ENCODE measurements at places on chromosomes 6 and 20. TPM values are rescaled to one million over a fixed set of nuclear protein-coding genes. Genes with fewer than 3 reads are reported as not detected.

DNA sequence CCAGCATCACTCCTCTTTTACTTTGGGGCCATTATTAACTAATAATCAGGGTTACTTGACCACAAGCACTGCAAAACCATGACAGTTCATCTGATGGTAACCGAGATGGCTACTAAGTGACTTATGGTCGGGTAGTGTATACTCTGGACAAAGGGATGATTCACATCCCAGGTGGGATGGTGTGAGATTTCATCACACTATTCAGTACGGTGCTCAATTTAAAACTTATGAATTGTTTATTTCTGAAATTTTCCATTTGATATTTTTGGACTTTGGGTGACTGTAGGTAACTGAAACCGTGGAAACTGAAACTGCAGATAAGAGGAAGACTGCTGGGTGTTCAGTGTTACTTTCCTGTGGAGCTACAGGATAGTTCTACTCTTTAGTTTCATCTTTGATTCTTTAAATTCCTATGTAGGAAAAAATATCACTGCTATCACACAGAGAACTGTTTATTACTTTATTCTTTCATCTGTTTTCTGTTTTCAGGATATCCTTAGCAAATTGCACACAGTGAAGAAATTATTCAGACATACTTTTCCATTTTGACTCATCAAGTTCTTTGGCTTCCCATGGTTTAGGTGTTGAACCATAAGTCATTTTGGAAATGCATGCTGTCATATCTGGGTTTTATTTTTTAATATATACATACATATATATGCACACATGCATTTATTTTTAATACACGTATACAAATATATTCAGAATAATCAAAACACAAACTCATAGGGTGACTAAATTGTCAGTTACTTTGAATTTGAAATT is 59.1 kb upstream of the C20orf144 start:
- peaks cover 2% of the 10 kb centered on the region for H3K4me1 ChIP-seq
- H3K4me3 ChIP-seq: no peak overlapping the region
- DNase-seq: no peak
- H3K27ac ChIP-seq: no peak overlapping the region
- no peaks in the 10 kb centered on the region for H3K27me3 ChIP-seq
- H3K36me3 ChIP-seq: no peaks in the 10 kb centered on the region

DNA sequence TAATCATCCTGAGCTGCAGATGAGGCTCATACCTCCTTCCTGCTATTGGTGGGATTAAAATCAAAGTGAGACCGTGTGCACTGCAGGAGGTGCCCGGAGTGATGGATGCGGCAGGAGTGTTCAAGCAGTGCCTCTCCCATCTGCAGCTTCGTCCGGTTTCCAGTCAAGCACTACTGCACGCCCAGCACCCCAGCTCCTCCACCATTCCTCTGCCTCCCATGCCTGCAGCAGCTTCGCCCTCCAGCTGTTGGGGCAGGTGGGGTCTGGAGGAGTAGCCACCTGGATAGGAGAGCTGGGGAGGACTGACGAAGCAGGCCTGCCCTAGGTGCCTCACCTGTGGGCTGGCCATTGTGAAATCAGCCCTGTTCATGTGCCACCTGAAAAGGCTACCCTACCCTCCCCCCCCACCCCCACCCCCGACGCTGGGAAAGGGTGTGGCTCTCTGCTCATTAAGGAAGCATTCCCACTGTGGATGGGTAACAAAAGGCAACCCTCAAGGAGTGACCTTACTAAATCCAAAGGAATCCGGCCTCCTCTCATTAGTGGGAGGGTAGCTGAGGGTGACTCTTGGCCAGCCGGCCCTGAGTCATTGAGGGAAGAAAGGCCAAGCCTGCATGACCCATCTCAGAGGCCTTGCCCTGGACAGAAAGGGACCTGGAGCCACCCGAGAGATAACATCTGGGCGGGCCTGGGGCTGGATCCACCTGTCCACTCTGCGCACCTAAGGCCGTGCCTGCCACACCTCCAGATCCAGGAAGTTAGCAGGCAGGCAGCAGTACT is 115.9 kb upstream of the ARMC2 start:
- no peak overlapping the region for H3K4me3 ChIP-seq
- peaks cover 73% of the 10 kb centered on the region for H3K4me1 ChIP-seq
- no peak overlapping the region for H3K27ac ChIP-seq
- H3K27me3 ChIP-seq: peaks cover 75% of the 10 kb centered on the region
- no peak for DNase-seq

DNA sequence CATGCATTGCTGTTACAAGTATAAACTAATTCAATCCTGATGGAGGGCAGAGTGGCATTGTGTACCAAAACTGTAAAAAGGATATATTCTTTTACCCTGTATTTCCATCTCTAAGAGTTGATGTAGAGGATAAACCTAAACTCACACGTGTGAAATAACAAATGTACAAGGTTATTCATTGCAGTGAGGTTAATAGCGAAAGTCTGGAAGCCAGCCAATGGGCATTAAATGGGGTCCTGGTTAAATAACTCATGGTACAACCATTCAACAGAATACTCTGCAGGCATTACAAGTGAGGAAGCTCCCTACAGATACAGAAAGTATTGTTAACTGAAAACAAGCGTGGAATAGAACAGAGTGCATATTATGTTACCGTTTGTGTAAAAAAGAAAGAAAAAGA is 56.9 kb downstream of the BCAS1 start:
- H3K4me1 ChIP-seq: peaks cover 4% of the 10 kb centered on the region
- no peaks in the 10 kb centered on the region for H3K36me3 ChIP-seq
- H3K27ac ChIP-seq: no peak overlapping the region
- H3K27me3 ChIP-seq: no peaks in the 10 kb centered on the region
- no peak for DNase-seq
- no peak overlapping the region for H3K4me3 ChIP-seq

DNA sequence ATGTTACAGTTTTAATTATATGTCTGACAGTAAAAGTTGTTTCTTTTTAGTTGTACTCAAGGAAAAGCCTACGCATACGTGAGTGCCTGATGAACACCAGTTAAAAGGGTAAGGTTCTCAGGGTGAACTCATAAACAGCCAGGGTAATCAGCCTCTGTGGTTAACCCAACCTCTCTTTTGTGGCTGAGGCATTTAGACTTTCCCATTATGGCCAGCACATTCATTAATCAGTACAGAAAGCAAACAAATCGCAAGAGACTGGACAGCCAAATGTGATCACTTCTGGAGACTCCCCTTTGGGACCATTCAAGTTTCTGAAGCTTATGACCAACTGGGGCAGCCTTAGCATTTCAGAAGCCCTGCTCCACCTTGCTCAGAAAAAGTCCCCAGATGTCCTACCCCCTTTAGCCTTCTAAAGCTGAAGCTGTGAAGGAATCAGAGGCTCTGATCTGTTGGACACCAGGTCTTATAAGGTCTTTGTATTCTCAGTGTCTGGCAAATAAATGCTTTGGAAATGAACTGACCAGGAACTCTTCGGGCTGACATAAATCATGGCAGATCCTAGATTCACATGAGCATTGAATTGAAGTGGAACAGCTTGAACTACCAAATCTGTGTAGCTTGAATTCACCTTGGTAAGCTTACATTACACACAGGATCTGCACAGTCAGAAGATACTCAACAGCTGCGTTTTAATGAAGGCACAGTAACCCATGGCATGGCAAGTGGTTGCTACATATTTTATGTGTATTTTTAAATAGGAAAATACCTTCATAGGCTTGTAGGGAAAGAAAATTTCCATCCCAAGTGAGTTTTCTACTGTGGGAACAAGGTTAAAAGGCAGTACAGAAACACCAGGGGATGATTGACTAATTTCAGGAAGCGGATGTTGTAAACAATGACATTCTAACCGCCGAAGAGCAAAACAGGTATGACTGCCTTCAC is 18.7 kb downstream of the IL20RA start:
- no peak overlapping the region for H3K4me3 ChIP-seq
- no peak overlapping the region for H3K27ac ChIP-seq
- DNase-seq: no peak
- H3K4me1 ChIP-seq: no peaks in the 10 kb centered on the region
- no peaks in the 10 kb centered on the region for H3K27me3 ChIP-seq
- no peaks in the 10 kb centered on the region for H3K36me3 ChIP-seq

DNA sequence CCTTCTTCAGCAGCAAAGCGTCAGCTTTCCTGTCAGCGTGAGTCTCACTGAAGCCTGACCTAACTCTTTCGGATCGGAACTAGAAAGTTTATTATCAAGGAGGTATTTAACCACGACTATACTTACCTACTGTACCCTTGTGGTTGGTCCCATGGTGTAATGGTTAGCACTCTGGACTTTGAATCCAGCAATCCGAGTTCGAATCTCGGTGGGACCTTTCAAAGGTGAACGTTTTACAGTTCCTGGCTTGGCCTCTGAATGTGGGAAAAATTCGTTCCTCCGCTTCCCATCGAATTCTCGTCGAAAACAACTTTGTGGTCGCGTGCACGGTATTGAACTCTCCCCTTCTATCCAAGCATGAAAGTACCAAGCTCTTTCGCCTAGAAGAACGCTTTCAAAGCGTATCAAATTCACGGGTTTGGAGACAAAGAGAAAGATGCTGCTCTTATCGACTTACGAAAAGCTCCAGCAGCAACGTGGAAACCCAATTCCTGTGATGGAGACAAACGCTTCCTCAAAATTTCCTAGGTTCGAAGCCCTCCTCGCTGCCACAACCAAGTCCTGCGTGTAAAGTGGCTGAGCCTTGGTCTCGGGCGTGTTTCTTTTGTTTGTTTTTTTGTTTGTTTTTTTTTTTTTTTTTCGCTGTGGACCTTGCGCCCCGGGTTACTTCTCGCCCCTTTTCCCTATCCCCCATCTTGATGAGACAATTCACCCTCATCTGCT is 63.7 kb downstream of the GPX5 start:
- no peaks in the 10 kb centered on the region for H3K36me3 ChIP-seq
- peaks cover 29% of the 10 kb centered on the region for H3K27me3 ChIP-seq
- peaks cover 41% of the 10 kb centered on the region for H3K4me1 ChIP-seq
- peak; percentile 81 for DNase-seq
- peak overlapping the region; percentile 91 for H3K4me3 ChIP-seq
- H3K27ac ChIP-seq: peak overlapping the region; percentile 94

GRCh38 chr6:135181333-135182070 is 394 bp downstream of the MYB start:
- peaks cover 18% of the 10 kb centered on the region for H3K4me1 ChIP-seq
- peaks cover 42% of the 10 kb centered on the region for H3K27me3 ChIP-seq
- peak overlapping the region; percentile 93 for H3K4me3 ChIP-seq
- peaks cover 4% of the 10 kb centered on the region for H3K36me3 ChIP-seq

DNA sequence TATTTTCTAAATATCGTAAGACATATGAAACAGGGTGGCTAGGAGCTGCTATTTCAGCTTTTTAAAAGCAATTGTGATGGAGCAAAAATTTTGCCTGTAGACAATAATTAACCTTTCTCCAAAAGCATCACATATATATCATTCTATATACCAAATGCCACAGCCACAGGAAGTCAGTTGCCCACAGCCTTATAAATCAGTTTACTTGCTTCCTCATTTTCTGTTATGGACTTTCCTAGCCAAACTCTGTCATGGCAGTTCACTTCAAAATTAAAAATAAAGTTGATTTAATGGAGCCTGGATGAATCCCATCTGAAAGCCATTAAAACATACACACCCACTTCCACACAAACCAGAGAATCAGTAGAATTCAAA is 93.4 kb upstream of the NHSL1 start:
- no peaks in the 10 kb centered on the region for H3K27me3 ChIP-seq
- no peaks in the 10 kb centered on the region for H3K36me3 ChIP-seq
- H3K27ac ChIP-seq: peak overlapping the region; percentile 95

- no peak for DNase-seq
- peaks cover 2% of the 10 kb centered on the region for H3K4me1 ChIP-seq
- H3K27me3 ChIP-seq: peaks cover 5% of the 10 kb centered on the region
- H3K36me3 ChIP-seq: no peaks in the 10 kb centered on the region
- H3K4me3 ChIP-seq: no peak overlapping the region
- no peak overlapping the region for H3K27ac ChIP-seq
Observed at GRCh38 chr20:57147185-57147584, 119.3 kb downstream of the BMP7 start.

DNA sequence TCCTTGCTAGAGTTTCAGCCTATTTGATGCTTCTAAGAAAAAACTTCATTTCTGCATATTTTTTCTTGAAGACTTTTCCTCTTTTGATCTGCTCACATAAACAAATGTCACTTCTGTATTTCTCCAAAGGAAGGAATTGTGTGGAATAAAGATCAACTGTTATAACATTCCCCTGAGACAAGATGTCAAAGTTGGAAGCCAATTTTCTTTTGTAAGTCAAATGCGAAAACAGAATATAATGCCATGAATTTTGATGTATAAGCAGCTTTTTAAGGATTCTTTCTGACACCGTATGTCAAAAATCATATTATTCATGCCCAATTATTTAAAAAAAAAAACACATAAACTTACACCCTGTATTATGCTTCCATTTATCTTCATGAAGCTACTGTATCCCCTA is 70.3 kb upstream of the NHSL1 start:
- H3K4me1 ChIP-seq: peaks cover 14% of the 10 kb centered on the region
- no peaks in the 10 kb centered on the region for H3K27me3 ChIP-seq
- no peak overlapping the region for H3K4me3 ChIP-seq
- no peak overlapping the region for H3K27ac ChIP-seq
- no peak for DNase-seq

DNA sequence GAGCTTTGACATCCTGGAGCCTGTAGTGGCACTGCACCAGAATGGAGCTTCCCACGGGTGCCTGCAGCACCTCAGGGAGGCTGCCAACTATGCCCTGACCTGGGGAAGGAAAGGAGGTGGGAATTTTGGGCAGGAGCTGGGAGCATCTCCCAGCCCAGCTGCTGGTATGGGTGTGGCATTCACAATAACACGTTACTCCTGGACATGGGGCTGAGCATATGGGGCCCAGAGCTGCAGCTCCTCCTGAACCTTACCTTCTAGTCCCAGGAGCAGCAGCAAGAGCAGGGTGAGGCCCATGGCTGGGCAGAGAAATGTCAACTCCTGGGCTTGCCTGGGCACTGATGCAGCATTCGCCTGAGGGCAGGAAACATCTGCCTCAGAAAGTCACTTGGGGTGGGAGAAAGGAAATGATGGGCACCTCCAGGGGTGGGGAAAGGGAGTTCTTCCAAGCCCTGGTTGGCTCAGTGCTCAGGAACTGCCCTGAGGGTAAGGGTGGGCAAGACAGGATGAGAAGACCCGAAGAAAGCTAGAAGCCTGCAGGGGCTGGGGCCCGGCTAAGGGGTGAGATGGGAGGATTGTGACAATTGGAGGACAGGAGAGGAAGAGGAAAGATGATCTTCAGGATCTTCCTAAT is at the start of gene TREML1:
TREML1 (minus strand) TSS at position 356 of the 634 bp plus-strand sequence; CDS start at position 297, 59 bp downstream.
- H3K36me3 ChIP-seq: no peaks in the 10 kb centered on the region
- peaks cover 11% of the 10 kb centered on the region for H3K27me3 ChIP-seq
- H3K4me3 ChIP-seq: no peak within 1 kb of the TSS
- no peak for DNase-seq

RIPOR3 gene
- 5.4 TPM for total RNA-seq

SIRPB1 gene
- 0.11 TPM for total RNA-seq

TTK gene
- 51.0 TPM for total RNA-seq

HLA-DRB5 gene
- total RNA-seq: not detected

ZSCAN16 gene
- total RNA-seq: 7.1 TPM

PLN gene
- total RNA-seq: not detected

Data from WTC11 (cell line).